AG09319 (cell line): ENCODE measurements at places on chromosomes 6 and 20.
A peak's percentile ranks its signal among the peaks of the same experiment; 100 is the strongest.

DNA sequence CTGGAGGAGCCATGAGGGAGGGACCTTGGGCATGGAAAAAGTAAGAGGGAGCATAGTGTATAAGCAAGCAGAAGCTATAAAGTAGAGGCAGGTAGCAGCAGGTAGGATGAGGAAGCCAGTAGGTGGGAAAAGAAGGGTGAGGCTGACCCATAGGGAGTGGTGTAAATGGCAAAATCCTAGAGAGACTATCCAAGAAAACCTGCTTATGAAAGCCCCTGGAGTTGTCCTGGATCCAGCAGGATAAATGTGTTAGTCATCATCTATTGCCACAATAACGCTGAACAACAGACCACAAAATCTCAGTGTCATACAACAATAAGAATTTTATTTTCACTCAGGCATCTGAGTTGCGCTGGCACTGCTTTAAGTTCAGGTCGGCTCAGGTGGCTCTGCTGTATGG is 30.2 kb downstream of the CHD6 start:
- peak; percentile 28 for DNase-seq

- DNase-seq = no peak
Measured at GRCh38 chr6:134282816-134283215, 35.1 kb downstream of the SGK1 start.

GRCh38 chr6:52893803-52894202 is 15.7 kb downstream of the GSTA3 start:
- no peak for DNase-seq

DNA sequence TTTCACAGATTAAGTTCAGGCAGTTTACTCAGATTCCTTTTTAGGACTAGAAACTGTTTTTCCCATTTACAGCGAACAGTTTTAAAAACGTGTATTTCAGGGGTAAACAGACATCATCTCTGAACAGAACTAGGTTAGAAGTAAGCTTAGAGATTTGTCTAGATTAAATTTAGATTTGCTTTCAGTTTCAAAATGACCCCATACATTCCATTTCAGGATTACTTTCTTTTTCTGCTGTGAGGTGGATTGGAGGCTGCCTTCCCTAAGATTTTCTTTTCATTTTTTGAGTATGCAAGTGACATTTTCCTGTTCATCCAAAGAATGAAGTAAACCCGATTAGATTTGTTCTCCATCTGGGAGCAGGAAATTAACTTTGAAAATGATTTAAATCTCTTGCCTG is 747.2 kb downstream of the KHDRBS2 start:
- no peak for DNase-seq

DNA sequence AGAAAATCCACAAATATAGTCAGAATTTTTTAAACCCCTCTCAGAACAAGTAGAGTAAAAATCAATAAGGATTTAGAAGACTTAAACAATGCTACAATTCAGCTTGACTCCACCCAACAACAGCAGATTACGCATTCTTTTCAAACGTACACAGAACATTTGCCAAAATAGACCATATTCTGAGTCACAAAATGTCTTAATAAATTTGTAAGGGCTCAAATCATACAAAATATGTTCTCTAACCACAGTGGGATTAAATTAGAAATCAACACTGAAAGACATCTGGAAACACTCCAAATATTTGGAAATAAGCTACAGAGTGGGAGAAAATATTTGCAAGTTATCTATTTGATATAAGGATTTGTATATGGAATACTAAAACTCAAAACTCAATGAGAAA is 164.2 kb upstream of the AKAP12 start:
- DNase-seq = no peak

GRCh38 chr6:11006061-11006460 is 38.0 kb downstream of the ELOVL2 start:
- DNase-seq = peak; percentile 16

DNA sequence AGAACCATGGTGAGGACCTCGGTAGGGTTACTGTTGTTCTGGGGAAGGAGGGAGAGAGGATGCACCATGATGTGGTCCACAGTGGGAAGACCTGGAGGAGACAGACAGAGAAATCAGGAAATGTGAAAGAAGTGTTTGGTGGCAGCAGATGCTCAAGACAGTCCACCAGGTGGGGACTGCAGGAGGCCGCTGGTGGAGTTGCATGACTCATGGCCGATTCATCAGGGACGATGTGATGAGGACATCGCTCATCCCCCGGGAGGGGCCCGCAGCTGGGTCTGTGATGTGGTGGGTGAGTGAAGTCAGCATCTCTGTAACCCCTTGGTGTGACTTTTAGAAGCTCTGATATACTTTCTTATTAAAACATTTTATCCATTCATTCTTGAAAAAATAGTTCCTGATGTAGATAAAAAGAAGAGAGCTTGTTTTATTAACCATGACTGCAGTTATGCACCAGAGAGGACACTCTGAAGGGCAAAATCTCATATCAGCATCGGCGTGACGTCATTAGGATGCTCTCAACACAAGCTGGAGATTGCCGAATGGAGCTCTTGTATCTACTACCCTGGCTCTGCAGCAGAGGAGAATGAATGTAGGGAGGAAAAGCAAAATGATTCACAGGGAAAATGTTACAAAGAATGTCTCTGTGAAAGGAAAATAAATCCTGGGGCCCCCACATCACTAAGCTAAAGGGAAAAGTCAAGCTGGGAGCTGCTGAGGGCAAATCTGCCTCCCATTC is 71.2 kb downstream of the RAMACL start:
- peak; percentile 28 for DNase-seq

DNA sequence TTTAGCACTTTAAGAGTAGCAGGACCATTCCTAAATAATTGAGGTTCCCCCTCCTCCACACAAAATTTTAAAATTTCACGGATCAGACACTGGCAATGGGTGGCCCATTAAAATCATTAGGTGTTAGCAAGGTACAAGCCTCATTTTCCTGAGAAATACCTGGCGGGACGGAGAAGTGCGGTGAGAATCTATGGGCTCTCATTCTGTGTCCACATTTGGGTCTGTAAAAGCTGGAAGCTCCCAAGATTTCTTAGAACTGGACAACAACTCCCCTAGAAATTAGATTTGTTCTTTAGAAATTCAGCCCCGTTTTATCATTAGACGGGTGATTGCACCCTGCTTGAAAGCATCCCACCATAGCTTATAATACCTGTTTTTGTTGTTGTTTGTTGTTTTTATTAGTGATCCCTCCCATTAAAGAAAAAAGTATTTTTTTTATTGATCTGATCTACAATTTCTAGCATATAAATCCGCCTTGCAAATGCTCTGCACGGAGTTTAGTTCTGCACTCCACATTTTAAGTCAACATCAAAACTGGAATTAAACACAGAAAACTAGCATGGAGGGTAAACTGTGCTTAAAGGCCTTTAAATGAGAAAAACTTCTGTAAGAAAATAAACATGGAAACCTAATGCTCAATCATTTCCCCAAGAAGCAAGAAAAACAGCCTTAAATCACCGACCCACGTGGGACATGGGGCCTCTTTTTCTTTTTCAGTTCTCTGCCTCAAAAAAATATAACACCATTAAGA is 5.7 kb downstream of the SIM1 start:
- DNase-seq = no peak

DNA sequence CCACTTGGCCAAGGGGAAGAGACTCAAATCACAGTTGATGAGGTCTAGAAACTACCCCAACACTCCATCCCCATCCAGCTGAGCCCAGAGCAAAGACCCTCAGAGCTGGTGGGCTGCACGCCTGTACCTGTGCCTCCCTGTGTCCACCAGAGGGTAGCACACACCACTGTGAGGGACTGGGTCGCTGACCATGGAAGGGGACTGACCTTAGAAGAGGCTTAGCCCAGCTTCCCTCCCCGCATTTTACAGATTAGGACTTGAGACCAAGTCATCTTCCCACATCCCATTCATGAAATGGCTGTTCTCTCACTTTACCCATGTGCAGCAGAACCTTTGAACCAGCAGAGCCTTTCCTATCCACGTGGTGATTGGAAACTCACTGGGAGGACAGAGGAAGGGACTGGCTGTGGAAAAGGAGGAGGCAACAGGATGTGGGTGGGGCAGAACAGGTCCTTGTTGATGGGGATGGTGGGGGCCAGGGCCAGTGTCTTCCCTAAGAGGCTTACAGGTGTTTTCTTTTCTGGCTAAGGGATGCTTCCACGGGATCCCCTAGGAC is 44.3 kb downstream of the CPXM1 start:
- no peak for DNase-seq
